ENCODE measurements at places on chromosomes 2 and 18.
A peak's percentile ranks its signal among the peaks of the same experiment; 100 is the strongest.

- no peak for DNase-seq
Observed at GRCh38 chr2:19607400-19607799, 249.0 kb upstream of the OSR1 start.

GRCh38 chr2:6806604-6807003, 59.1 kb downstream of the CMPK2 start:
- no peak for DNase-seq

DNA sequence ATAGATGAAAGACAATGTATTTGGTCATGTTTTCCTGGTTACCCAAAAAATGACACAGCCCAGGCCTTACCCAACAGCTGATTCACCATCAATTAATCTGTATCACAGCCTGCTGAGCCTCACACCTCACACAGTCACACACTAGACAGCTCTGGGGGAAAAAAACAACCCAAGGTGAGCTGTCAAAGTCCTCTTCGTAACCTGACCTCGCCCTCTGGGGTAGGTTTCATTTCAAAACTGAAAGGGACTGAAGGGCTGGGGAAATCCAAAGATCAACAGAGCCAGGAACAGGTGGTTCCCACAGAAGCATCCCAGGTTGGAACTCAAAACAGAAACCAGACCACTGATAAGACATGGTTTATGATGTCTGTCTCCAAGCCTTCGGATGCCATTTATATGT, 18.2 kb upstream of the PCBP1 start:
- peak; percentile 86 for DNase-seq

- DNase-seq, result no peak
Observed at GRCh38 chr2:220065581-220065980, 438.2 kb downstream of the SLC4A3 start.

DNA sequence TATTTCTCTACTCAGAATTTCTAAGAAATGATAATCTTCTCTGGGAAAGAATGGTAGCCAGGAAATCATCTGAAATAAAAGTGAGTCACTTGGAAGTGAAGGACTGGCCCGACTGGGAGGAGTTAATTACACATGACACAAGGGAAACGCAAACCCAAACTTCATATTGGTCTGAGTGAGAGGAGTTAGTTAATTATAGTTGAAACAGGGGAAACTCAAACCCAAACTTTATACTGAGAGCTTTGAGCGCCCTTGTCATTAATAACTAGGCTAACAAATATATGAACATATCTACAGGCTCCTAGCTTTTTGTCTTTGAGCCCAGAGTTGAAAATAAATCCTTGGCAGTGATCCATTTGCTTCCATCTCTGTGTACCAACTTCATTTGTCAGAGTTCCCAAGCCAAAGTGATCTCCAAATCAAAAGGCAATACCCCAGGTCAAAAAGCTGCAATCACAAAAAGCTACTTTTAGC, 187.8 kb upstream of the COL3A1 start:
- no peak for DNase-seq

DNA sequence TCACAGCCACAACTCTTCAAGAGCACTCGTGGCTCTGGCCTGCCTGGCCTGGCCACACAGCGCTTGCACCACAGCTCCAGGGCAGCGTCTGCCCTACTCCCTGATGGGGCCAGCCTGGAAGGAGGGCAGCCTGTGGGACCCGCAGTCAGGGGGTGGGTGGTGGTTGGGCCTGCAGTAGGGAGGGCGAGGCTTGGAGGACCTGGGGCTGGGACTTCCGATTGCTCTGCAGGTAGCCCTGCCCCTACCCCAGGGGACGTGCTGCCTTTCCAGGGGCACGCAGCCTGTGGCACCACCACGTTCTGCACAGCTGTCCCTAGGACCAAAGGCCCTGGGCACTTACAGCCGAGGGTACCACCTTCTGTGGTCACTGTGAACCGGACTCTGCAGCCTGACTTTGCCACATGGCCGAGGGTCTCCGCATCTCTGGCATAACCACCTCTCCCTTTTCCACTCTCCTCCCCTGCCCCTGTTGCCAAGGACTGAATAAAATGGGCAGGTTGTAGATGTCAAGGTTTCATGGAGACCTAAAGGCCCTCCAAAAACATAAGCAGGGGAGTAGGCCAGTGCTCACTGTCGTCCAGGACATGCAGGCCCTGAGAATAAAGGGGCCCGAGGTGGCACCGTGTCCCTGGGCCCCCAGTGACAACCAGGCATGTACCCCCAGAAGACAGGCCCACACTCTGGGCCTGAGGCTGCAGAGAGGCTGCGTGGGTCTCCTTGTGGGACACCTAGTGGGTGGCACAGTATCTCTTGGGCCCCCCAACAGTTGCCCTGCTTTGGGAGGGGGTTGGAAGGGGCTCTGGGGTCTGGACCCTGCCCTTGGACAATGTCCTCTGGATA, 87.3 kb downstream of the INHBB start:
- no peak for DNase-seq

DNA sequence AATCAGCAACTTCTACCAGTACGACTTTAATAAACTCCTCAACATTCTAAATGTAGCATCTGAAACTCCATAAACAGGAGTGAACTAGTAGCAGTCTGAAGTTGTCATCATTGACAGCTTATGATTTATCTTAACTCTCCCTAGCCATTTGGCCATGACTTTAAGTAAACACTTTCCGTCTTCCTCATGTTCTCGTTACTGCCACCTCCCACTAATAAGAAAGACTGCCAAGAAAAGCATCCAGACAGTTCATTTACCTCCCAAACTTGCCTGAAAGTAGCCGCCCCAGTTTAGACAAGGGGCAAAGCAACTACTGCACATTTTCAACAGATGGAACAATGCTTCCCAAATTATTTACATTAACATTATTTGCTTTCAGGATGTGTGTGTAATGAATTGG, 287.5 kb downstream of the OSR1 start:
- DNase-seq, result no peak

- no peak for DNase-seq
Observed at GRCh38 chr2:102470168-102470567, 2.9 kb upstream of the SLC9A4 start.

DNA sequence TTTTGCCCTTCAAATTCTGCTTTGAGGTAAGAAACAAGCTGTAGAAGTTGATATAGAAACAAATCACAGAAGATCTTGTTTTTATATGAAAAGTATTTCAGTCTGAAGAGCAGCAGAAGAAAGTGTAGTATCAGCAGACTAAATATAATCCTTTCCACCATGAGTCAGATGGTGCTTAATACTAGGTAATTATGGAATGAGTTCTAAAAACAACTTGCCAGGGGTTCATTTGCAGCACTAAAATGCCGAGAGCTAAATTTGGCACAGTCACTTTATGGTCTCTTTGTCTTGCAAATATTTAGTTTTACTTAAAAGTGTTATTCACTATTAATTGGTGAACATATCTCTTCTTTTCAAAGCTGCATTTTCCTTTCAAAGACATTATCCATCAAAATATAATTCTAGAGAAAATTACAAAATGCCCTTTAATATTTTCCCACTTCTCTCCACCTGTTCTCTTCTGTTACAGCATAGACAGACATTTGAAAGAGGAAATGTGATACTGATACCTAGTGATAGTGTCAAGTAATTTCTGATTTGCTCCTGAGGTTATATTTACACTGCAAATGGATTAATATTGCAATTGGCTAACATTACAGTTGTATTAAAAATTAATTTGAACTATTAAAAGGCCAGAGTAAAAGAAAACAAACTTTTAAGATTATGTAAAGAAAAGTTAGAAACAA, 5.3 kb downstream of the MYL1 start:
- DNase-seq, result no peak

DNA sequence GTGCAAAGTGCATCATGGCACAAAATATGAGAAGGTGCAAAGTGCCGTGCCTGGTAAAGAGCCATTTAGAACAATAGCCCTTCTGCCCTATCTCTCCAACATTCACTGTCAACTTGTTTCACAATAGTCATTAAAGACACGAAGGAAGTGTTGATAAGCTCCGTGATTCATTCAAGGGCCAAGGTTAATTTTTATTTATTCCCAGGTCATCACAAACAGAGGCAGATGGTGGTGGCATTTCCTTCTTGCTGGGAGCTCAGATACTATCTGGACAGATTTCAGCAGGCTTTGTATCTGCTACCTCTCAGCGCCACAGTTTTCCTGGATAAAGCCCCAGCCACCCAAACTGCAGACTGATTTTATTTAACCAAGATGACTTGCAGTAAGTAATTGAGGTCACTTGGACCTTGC, 309.3 kb downstream of the ZNF521 start:
- DNase-seq, result no peak

DNA sequence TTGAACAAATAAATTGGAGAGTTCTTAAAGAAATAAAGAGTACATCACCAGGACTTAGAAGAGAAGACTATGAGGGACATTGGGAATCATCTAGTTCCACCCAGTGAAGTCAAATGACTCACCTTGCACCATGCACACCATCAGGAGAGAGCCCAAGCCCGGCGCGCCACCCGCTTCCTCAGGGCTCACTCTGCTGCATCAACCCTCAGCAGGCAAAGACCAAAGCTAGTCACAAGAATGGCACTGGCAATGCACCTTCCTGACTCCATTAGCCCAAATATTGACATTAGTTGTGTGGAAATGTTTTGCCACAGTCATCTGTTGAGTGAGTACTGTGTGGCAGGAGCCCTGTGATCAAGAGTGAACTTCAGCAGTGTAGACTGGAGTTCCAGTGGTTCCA, 7.1 kb upstream of the LYPD6B start:
- no peak for DNase-seq

GRCh38 chr18:27772081-27772480, 404.8 kb downstream of the CDH2 start:
- no peak for DNase-seq

GRCh38 chr2:71610671-71611070, 157.3 kb downstream of the DYSF start:
- DNase-seq, result no peak

DNA sequence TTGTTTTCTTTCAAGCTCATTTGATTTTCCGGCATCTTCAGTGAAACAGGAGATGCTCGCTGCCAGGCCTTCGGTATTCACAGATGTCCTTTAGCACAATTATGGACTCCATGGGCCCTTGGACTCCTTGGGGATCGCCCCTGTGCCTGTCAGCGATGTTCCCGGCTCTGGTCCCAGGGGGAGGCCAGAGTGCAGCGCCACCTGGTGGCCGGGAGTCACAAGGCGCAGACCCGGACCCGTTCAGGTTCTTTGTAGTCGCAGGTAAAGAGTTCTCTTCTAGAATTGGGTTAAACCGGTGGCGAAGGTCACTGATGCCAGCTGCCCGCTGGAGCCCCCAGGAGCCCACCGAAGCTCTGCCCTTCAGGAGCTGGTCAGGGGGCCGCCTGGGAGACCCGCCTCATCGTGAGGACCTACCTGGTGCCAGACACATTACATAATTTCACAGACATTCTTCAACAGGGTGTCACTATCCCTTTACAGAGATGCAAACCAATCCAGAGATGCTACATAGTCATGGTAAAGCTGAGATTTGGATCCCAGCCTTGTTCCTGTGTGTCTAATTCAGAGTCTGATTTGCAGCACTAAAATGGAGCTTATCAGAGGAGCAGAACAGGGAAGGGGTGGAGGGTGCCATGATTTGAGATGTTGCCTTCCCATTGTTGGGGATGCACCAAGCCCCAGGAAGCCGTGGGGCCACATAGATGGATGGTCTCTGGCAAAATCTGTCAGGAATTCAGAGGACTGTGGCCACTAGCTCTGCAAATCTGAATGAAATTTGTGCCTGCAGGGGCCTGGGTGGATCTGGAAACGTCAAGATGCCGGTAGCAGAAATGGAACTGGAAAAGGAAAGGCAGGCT, 6.0 kb upstream of the INPP5D start:
- DNase-seq, result peak; percentile 72

All from activated CD4-positive, alpha-beta T cell treated with anti-CD3 and anti-CD28 coated beads, Interleukin-2, Interleukin-4, amounts not matched to agents 100 ng/mL and 50 ng/mL, durations not matched to agents 16 hours and 8 hours (primary cell).